IPS DF 19.7 (cell line): ENCODE measurements at places on chromosomes 6 and 20.

- no peak for DNase-seq
Observed at GRCh38 chr6:17015144-17015543, 86.7 kb upstream of the STMND1 start.

DNA sequence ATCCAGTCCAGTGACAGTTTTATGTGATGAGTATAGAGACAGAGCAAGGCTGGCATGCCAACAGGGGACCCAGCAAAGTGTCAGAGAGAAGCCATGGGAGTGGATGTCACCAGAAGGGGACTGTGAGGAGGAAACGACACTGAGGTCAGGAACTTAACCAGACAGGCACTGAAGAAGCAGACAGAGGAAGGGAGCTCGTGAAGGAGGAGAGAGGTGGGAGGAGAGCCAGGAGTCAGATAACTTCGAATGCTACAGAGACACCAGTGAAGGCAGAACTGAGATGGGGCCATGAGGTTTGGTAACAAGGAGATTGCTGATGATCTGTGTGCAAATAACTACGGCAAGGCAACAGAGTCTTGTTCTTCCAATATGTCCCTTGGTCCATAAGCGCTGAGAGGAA lies 211.1 kb upstream of the FOXA2 start:
- DNase-seq, result no peak

DNA sequence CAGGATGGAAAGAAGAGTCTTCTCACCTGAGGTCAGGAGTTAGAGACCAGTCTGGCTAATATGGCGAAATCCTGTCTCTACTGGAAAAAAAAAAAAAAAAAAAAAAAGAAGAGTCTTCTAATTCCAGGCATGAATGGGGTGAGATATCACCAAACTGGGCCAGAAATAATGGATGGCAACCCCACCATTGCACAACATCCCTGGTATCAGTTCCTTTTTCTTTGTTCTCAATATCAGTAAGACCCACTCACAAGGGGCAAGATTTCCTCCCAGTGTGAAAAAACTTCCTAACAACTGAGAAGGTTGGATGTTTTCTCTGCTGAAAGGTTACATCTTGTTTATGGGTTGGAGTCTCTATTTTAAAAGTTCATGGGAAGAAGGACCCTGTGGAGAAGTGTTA lies 23.6 kb upstream of the NR2E1 start:
- DNase-seq, result no peak

DNA sequence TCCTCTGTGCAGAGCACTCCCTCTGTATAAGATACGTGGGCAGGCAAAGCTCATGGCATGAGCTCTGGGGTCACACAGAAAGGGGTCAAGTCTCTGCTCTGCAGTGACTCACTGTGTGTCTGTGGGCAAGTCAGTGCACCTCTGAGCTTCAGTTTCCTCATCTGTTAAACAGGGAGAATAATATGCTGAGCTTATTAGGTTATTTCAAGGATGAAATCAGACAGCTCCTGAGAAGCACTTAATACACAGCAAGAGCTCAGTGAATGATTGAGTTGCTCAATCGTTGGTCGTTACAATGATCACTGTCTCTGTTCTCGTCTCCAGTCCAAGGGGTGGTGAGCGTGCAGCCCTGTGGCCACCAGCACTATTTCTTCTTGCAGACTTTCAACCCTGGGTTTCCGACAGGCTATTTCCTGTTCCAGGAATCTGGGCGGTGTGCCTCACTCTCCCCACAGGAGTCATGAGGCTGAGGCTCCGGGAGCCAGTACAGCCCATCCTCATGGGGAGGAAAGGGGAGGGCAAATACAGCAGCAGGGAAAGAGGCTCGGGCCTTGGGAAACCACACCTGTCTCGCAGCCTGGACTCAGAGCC lies 28.9 kb downstream of the KIAA1755 start:
- no peak for DNase-seq

DNA sequence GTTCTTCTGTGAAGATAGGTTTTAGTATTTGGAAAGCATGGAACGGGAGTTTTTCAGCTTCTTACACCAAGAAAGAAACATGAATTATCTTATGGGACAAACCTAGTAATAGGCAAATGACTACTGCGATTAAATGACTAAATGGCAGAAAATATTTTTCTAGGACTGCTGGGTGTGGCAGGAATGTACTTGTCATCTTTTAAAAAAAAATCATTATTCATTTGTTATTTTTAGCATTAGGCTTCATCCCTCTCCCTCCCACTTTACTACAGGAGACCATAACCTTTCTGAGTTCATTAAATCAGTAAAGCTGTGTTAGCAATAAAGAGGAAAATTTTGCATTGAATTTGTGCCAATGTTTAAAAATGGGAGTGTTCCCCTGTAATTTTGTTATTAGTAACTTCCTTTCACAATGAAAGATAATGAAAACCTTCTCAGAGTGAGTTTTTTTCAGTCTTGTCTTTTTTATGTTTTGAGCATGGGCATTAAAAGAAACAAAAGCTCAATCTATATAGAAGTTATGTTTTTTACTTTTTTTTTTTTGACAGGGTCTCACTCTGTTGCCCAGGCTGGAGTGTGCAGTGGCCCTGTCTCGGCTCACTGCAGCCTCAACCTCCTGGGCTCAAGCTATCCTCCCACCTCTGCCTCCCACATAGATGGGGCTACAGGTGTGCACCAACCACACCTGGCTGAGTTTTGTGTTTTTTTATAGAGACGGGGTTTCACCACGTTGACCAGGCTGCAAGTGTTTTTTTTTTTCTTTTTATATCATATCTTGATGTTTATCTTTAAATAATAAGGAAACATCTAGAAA lies 105.6 kb upstream of the CLDN20 start:
- no peak for DNase-seq
